ENCODE measurements at places on chromosomes 1 and 21.

DNA sequence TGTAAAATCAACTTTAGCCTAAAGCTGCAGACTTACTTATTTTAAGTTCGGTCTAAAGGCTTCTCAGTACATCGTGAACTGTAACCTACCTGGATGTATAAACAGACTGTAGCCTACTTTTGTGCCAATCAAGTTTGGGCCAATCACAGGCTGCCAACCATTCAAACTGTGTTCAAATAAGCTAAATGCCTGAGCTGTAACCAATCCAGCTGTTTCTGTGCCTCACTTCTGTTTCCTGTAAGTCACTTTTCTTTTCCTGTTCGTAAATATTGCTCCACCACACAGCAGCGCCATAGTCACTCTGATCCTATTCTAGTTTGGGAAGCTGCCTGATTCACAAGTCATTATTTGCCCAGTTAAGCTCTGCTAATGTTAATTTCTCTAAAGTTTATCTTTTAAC is 37.5 kb upstream of the SLAMF9 start:
- DNase-seq, result peak; percentile 59

DNA sequence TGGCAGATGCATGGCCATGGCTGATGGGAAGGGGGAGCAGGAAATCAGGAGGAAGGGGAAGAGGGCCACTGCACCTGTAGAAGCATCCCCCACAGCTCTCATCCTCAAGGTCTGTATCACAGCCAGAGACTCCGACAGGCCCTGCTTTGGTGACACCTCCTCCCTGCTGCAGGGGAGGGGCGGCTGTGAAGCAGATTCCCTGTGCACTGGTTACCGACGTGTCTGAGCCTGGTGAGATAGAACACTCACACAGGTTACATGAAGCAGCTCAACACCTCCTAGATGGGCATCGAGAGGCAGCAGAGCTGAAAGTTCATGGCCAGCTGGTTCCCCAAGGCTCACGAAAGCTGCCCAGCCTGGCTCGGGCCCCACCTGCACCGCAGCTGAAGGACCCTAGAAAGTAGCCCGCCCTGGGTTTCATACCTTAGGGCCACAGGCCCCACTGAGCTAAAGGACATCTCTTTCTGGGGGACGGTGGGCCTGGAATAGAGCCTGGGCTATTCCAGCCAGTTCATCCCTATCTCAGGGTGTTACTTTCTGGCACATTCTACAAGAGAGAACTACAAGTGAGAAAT is 30.2 kb upstream of the AJAP1 start:
- no peak for DNase-seq

DNA sequence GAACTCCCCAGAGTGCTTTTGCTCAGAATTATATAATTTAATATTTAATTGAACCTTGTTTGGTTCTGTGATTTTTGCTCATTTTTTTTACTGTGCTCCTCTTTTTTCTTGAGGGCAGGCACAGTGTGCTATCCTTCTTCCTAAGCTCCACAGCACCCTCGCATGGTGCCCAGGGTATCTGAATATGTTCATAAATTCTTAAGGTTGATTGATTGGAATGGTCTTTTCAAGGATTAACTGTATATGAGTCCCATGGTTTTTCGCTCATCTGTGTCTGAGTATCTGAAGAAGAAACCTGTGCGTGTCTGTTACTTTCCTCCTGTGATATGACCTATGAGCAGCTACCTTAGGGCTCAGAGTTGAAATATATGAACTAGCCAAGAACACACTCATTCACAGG is 393.7 kb downstream of the HLX start:
- no peak for DNase-seq

- DNase-seq, result peak; percentile 82
Measured at GRCh38 chr21:45596704-45597318, 46.7 kb upstream of the PCBP3 start.

GRCh38 chr1:184605941-184606340 is 148.7 kb downstream of the EDEM3 start:
- DNase-seq, result no peak

DNA sequence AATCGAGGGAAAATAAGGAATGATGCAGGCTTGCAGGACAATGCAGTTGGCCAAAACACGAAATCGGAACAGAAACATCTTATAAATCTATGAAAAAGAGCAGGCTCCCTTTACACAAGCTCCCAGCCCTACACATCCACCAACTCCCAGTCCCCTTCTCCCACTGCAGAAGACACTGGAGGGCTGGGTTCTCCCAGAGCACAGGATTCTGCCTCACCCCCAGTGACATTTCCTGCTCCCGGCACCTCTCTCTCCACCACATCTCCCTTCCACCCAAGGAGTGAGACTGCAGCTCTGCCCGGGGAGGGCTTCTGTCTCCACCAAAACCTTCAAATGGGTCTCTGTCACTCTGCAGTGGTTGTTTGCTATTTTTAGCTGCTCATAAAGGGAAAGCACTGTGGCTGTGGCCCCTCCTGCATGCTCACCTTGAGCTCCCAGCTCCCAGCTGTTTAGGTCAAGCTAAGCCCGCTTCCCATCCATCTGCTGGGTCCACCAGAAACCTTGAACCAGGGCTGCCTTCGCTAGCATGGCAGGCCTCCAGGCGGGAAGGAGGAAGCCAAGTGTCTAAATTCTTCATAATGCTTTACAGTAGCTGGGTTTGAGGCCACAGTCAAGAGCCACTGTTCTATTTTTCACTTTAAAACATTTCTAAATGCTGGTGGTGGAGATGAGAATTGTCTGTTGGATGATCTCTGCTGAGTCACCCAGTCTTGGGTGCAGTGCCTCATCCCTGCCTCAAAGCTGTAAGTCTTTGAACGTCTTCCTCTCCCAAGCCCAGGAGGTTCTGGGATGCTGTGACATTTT is 3.3 kb upstream of the C2CD2 start:
- DNase-seq, result peak; percentile 86

- DNase-seq, result no peak
Measured at GRCh38 chr21:33268393-33268736, 2.2 kb downstream of the IL10RB start.

DNA sequence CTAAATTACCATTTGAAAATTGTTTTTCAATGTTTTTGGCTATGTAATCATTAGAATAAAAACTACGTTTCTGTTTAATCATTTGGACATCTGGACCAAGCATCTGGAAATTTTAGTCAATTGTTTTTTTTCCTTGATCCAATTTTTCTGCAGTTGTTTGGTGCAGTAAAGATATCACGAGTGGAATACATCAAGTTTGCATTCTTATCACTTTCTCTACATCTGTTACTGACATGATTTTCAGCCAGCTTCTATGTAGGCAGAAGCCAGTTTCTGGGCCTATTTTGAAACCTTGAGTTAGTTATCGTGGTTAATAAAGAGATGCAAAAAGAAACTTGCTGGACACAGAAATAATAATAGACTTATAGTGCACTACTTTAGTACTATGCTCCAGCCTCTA is 277.9 kb upstream of the ADAMTS5 start:
- DNase-seq, result no peak

DNA sequence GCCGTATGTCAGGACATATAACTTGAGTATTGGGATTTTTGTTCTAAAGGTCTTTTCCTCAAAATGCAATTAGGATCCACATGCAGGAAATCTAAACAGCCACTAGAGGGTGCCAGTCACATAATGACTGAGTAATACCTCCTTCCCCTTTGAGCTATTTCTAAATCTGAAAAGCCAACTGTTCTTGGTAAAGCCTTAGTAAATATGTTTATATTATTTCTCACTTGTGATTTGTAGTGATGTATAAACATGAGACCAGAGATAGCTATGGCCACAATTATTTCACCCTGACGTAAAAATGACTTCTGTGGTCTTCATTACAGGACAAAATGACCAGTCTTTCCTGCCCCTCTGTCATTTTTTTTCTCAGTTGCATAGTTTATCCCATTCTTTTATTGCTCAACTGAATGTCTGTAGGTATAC is 41.0 kb upstream of the DR1 start:
- peak; percentile 90 for DNase-seq

DNA sequence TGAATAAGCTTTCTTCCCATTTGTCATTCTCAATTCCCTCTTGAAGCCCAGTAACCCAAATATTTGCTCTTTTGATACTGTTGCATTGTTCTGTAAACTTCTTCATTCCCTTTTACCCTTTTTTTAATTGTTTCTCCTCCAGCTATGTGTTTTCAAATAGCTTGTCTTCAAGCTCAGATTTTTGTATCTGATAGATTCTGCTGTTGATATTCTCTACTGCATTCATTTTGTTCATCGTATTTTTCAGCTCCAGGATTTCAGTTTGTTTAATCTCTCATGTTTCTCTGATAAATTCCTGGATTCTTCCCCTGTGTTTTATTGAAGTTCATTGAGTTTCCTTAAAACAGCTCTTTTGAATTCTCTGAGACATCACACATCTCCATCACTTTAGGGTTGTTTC is 51.8 kb downstream of the PKN2 start:
- no peak for DNase-seq

DNA sequence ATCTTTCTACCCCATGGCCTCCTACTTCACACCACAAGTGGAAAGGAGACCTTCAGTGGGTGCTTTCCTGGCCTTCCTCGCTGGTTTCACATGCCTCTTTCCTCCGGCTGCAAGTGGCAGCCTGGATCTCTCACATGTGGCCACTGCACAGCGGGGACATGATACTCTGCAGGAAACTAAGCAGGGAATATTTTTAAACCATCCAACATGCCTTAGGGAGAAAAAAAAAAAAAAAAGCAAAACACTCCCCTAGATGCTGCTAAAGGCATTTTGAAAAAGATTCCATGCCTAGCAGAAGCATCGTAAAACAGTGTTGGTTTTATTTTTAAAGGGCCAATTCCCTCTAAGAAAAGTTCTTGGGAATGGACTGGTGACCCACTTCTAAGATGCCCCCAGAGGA is 12.2 kb upstream of the GJA5 start:
- no peak for DNase-seq

DNA sequence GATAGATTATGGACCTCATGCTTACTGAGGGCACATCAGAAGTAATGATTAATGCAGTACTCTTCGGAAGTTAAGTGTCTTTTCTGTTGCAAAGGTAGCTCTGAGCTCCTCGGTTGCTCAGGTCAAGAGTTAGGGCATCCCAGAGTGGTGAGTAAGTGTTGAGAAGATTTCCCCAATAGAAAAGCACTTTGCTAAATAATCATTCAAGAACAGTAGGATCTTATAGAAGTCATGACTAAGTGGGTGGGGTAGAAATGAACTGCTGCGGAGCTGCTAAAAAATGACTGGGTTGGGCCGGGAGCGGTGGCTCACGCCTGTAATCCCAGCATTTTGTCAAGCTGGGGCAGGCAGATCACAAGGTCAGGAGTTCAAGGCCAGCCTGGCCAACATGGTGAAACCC is 648.6 kb upstream of the CAMK1G start:
- DNase-seq, result no peak

DNA sequence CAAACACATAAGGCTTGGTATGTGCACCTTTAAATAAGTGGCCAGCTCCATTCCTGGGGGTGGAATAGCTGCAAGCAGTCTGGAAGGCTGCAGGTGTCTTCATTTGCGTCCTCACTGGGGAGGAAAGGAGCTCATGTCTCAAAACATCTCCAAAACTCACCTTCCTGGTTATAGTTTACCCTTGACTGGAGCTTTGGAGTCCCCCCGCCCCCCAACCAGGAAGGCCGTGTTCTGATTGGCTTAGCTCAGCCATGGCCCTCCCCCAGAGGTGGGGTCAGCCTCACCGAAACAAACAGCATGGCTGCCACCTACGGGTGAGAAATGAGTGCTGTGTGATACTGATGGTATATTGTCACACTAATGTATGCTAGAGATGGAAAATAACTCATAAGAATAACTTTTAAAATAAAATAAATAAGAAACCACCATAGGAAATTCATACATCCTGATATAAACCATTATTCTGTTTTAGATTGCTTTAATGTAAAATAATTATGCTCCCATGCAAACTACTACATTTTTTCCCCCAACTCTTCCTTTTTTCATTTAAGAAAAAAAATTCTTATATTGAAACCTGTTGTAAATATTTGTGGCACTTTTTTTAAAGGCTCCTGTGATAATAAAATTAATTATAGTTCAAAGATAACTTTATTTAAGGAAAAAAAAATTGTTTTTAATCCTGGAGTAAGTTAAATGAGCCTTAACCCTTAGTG is 90.8 kb downstream of the ZP4 start:
- peak; percentile 79 for DNase-seq

DNA sequence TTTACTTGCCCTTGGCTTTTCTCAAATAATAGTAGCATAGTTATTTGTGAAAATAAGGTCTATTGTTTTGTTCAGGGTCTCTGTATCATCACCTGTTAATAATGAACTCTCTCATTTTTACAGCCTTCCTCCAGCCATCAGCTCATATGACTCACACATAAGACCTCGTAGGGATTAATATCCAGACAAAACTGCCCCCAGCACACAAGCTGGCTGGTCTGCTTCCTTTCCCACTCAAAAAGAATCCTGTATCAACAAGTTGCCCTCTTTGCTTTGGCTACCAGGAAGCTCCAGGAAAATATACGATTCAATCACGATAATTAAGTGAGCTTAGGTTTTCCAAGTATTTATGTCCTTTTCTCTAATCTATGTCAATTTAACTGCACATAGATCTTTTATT is 119.2 kb downstream of the DMRTB1 start:
- no peak for DNase-seq
